ENCODE measurements at places on chromosomes 4 and X. TPM values are rescaled to one million over a fixed set of nuclear protein-coding genes. Genes with fewer than 3 reads are reported as not detected.

DNA sequence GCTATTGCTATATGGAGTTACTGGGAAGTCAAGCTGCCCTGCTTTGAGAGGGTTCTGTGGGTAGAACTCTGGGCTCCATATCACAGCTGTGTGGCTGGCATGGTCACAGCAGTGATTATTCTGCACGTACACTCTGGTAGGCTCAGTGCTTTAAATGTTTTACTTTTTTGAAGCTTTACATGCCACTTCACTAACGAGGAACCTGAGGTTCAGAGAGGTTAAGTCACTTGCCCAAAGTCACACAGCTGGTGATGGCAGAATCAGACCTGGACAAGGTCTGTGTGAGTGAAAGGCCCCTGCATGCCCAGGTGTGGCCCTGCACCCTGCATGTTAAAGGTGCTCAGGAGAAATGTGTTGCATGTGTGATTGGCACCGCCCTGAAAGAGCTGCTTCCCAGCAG lies 24.5 kb downstream of the EVC start:
- DNase-seq = no peak

- no peak for DNase-seq
Observed at GRCh38 chr4:3790006-3790561, 23.9 kb downstream of the ADRA2C start.

DNA sequence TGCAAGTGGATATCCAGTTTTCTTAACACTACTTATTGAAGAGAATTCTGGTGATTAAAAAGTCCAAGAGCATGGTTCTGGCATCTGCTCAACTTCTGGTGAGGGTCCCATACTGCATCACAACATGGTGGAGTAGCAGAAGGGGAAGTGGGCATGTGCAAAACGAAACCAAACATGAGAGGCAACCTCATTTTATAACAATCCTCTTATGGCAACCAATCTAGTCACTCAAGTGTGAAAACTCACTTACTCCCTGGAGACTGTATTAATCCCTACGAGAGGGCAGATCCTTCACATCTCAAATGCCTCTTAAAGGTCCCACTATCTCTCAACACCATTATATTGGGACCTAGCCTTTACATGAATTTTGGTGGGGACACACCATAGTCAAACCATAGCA lies 55.4 kb upstream of the TRO start:
- no peak for DNase-seq

GRCh38 chr4:55296096-55296495 lies 49.9 kb upstream of the SRD5A3 start:
- no peak for DNase-seq

DNA sequence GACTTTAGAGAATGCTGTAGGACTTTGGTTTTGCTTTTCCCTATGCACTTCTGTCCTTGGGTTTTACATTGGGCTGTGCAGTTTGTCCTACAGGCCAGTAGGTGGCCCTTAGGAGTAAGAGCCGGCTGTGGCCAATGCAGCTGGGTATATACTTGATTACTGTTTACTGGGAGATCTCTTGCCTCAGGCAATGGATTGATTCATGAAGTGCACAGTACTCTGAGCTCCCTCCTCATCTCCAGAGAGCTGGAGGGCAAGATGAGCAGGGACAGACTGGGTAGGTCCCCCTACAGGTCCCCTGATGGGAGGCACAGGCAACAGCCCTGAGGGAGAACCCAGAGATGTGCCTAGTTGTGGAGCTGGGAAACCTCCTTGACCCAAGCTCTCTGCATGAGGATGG lies 103.8 kb upstream of the QRFPR start:
- DNase-seq = peak; percentile 74

GRCh38 chr4:102868153-102868780 lies 525 bp upstream of the CISD2 start:
- DNase-seq = peak; percentile 88

GRCh38 chrX:150935467-150935866 lies 37.0 kb upstream of the CD99L2 start:
- peak; percentile 50 for DNase-seq

DNA sequence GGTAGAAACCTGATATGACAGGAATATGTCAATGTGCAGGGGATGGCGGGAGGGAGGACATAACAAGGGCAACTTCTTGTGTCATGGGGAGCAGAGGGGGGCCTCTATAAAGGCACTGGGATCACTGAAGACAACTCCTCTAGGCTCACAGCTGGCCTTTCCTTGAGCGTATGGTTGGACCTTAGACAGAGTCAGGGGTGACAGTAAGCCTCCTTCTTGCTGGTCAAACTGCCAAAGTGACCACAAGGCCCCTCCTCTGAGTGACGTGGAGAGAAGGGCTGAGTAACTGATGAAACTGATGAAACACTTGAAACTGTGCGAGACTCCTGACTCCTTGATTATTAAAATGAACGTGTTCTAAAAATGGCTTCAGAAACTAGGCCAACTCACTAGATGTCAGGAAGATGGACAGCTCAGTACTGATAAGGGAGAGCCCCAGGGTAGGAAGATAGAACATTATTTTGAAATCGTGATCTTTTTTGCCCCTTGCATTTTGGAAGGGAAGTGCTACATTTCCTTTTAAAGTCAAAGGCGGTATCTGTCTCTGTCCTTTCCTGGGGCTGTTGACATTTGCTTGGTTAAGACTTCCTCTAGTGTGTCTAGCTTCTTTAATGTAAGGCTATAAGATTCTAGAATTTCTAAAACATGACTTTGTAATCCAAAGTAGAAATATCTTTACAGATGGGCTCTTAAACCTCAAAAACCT lies 1.6 kb downstream of the RAB33A start:
- DNase-seq = peak; percentile 96

Gene HERC5
- total RNA-seq = 0.88 TPM

Gene THOC2
- total RNA-seq = 79.3 TPM

GRCh38 chr4:96312046-96312685 lies 472.3 kb downstream of the PDHA2 start:
- DNase-seq = no peak

Gene SMARCA5
- total RNA-seq = 44.9 TPM

DNA sequence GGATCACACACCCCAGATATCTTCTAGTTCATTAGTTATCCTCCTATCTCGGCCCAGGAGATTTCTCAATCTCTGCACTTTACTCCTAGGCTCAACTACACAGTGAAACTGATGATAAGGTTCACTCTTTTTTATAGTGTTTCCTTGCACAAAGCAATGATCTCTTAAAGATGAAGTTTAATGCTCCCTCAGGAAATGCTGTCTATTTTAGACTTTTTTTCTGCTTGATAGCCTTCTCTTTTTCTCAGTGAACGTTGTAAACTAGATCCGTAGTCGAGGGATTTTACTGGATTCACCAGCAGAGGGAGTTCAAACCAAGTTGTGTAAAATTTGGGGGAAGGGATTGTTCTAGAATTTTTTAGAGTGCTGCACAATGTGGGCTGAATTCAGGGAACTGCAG lies 269.6 kb downstream of the GBA3 start:
- DNase-seq = peak; percentile 9

Gene GRSF1
- total RNA-seq = 79.3 TPM

GRCh38 chr4:51853027-51853682 lies 10.2 kb downstream of the DCUN1D4 start:
- no peak for DNase-seq

DNA sequence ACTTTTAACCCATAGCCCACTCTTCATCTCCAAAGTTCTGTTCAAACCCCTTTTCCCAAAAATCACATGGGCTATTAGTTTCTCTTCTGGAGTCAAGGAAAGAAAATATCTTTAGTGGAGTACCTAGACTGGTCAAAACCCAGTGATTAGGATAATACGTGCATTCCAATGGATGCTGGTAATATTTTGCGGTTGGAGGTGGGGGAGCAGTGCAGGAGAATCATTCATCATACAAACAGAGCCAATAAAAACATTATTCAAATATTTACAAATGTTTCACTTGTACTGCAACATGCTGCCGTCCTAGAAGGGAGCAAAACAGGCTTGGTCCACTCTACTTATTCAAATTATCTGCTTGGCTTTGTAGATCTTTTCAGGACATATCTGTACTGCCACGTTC lies 57.2 kb upstream of the RAB9B start:
- no peak for DNase-seq

GRCh38 chr4:186537843-186538521 lies 17.4 kb downstream of the MTNR1A start:
- DNase-seq = no peak

DNA sequence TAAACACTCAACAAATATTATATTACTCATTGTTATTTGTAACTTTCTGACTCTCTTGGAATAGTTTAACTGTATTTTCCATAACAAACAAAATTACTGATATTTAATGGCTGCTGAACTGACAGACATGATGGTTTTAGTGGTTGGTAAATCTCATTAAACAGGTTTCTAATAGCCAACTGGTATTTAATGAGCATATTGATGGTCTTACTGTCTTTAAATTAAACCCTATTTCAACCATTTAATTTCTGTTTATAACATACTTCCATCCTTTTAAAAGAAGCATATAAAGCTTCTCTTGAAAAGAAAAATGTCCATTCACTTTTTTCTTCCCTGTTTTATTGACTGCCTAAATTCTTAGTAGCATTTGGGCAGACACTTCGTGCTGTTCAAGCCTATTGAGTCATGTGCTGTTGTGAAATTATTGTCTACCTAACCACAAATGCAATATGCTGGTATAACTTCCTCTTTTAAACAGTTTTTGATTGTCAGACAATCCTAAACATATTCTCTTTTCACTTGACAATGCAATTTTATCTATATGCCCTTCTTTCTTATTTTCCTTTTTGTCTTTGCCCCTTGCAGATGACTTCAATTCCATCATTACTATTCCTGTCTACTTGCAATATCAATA lies 163.9 kb upstream of the SLC7A11 start:
- DNase-seq = peak; percentile 37

Gene SMIM31
- total RNA-seq = not detected

GRCh38 chr4:32562010-32562409 lies 1841.8 kb downstream of the PCDH7 start:
- DNase-seq = no peak

Gene RBM46
- total RNA-seq = not detected

DNA sequence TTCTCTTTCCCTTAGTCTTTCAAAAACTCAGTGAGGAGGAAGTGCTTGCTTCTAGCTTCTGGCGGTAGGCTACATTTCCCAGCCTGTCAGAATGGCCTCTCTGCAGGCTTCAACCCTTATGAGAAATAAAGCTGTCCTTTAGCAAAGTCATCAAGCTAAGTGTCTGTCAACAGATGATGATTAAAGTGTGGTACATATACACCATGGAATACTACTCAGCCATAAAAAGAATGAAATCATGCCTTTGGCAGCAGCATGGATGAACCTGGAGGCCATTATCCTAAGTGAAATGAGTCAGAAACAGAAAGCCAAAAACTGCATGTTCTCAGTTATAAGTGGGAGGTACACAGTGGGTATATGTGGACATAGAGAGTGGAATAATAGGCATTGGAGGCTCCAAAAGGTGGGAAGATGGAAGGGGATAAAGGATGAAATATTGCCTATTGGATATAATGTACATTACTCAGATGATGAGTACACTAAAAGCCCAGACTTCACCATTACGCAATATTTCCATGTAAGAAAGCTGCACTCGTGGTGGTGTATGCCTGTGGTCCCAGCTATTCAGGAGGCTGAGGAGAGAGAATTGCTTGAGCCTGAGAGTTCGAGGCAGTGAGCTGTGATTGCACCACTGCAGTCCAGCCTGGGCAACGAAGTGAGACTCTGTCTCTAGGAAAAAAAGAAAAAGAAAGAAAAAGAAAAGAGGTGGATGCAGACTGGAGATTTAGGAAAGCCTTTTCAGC lies 7.9 kb downstream of the TRIM2 start:
- DNase-seq = no peak

GRCh38 chr4:26420438-26420837 lies 69.8 kb downstream of the CCKAR start:
- peak; percentile 82 for DNase-seq

GRCh38 chr4:33422656-33423055 lies 2702.5 kb downstream of the PCDH7 start:
- DNase-seq = no peak

DNA sequence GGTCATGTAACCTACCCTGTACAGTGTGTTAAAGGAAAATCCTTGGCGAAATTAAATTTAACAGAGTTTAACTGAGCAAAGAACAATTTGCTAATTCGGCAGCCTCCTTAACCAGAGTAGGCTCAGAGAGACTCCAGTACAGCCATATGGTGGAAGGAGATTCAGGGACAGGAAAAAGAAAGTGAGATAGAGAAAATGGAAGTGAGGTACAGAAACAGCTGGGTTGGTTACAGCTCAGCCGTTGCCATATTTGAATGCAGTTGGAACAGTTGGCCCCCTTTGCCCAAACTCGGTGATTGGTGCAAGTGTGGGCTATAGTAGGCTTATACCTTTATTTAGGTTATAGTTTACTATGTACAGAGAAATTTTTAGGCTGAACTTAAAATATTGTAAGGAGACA lies 48.8 kb upstream of the GBA3 start:
- no peak for DNase-seq

- peak; percentile 82 for DNase-seq
Observed at GRCh38 chr4:151169223-151169622, 69.8 kb downstream of the RPS3A start.

Gene CXCL3
- not detected for total RNA-seq

Gene OTC
- total RNA-seq = not detected

DNA sequence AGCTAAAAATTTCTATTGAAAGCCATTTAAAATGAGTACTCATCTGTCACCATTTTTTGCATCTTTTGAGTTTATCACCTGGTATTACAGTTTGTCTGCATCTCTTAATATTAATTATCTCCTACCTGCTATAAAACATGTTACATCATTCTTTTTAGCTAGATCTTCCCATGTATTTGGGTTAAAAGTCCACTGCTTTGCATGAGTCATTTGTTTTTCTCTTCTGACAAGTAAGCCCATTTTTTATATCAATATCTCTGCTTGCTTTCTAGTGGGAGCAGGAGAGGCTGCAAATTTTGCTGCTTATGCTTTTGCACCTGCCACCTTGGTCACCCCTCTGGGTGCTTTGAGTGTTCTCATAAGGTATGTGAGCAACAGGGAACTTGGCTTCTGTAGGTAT lies 16.1 kb downstream of the NIPAL1 start:
- no peak for DNase-seq

DNA sequence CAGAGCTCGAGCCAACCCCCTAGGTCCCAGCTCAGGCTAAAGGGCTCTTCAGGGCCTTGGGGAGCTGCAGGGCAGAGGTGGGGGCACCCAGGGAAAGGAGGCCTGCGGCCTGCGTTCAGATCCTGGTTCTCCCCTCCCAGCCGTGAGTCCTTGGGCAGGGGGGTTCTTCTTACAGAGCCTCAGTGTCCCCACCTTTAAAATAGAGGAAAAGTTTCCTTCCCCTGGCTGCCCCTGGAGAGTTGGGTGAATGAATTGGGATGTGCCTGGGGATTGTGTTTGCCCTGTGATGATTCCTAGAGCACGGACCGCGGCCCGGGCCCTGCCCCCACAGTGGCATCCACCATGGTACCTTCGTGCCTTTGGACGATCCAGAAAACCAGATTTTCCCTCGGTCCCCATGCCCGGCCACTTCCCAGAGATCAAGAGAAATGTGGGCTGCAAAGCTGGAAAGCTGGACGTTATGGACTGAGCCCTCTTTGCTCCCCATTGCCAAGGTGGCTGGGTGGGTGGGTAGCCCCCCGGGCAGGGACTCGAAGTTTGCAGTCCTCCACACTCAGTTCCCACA lies 11.4 kb downstream of the HTRA3 start:
- DNase-seq = peak; percentile 71

DNA sequence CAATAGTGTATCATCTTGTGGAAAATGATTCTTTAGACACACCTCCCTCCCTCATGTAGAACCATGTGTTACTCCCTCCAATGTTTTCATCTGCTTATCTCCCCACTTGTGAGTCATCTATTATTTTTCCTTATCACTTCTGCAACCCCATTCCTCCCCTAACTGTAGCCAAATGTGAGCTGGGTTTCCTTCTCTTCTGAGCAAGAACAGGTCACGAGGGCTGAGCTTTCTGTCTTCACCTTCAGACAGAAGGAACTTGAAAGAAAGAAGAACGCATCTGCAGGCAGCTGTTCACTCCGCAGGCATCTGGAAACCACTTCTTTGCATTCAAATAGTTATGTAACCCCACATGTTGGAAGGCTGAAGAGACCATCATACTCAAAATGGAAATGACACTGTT lies 1.8 kb downstream of the PPP1R2C start:
- no peak for DNase-seq
